GM23248 (cell line): ENCODE measurements at places on chromosomes 2 and 18. TPM values are rescaled to one million over a fixed set of nuclear protein-coding genes. Genes with fewer than 3 reads are reported as not detected.

Gene OTOF
- polyA plus RNA-seq: 0.37 and 0.38 TPM in 2 replicates

Gene SERPINB4
- polyA plus RNA-seq: not detected in 2 replicates

Gene CLEC4F
- not detected in 2 replicates for polyA plus RNA-seq

Gene ABCB11
- polyA plus RNA-seq: not detected in 2 replicates

Gene PCBP1
- polyA plus RNA-seq: 163 and 167 TPM in 2 replicates

Gene CRYGC
- polyA plus RNA-seq: not detected in 2 replicates

Gene TMEM182
- 2.2 and 2.3 TPM in 2 replicates for polyA plus RNA-seq

Gene FBXO36
- polyA plus RNA-seq: 6.3 and 6.5 TPM in 2 replicates

Gene VWA3B
- polyA plus RNA-seq: not detected in 2 replicates

Gene EPG5
- polyA plus RNA-seq: 22.0 and 22.6 TPM in 2 replicates

Gene ZSWIM2
- not detected in 2 replicates for polyA plus RNA-seq

Gene TMEM200C
- not detected in 2 replicates for polyA plus RNA-seq

DNA sequence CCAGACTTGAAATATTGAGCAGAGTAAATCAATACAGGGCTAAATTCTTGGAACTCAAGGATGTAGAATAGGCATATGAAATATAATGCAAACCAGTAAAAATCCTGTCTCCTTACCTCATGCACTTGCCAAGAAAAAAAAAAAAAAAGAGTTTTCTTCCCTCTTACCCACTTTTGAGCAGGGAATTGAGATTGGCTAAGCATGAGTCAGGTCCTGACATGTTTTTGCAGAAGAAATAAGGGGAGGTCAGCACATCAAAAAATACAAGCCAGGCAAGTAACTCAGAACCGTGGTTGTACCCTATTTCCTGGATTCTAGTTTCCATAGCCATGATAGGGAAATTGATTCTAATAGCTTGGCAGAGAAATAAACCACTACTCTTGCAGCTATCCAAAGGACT lies 1526.7 kb downstream of the LRP1B start:
- DNase-seq: no peak

DNA sequence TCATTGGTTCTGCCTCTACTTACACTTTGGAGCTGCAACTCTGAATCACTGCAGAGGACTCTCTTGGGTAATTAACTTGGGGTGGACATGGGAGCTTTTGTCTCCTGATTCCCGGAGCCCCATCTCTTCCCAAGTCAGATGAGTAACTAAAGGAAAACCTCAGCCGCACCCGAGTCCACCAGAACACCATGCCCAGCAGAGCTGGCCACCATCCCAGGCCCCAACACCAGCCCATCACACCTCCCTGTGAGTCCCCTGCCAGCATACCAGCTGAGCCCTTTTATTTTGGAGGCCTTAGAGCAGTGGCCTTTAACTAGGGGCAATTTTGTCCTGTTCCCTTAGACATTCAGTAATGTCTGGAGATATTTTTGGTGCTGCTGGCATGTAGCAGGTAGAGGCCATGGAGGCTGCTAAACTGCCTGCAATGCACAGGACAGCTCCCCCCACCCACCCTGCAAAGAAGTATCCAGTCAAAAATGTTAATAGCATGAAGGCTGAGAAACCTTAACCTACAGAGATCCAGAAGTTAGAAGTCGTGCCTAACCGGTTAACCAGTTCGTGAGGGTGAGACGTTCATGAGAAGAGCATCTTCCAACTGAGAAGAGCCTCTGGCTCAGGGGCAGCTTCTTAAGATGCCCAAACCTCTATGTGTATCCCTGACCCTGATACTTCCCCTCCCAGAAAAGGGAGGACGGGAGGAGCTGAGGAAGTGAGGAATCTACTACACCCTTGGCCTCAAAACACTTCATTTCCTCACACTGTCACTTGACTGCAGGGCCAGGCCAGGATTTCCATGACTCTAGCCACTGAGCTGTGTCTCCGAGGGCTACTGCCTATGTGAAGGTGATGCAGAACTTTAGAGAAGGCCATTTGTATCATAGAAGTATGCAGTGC lies 139.9 kb upstream of the EPAS1 start:
- DNase-seq: no peak

- peak; percentile 79 for DNase-seq
Measured at GRCh38 chr2:68193787-68194372, 36.2 kb downstream of the PNO1 start.

DNA sequence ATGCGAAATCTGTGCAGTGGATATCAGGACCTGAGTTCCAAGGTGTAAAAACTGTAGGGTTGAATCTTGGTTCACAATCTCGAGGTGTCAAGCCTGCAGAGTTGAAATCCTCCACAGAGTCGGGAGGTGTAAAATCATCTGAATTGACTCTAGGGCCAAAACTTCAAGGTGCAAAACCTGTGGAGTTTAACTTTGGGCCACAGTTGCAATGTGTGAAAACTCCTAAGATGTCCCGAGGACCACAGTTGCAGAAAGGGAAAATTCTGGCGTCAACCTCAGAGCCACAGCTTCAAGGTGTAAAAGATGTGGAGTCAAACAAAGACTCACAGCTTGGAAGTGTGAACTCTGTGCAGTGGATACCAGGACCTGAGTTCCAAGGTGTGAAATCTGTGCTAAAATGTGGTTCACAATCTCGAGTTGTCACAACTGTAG lies 9.8 kb upstream of the ZNF512 start:
- no peak for DNase-seq

GRCh38 chr18:44624052-44624451 lies 56.6 kb upstream of the SETBP1 start:
- no peak for DNase-seq

- no peak for DNase-seq
Measured at GRCh38 chr2:219220652-219221402, 2.1 kb upstream of the ABCB6 start.

- DNase-seq: no peak
Measured at GRCh38 chr2:161972232-161972631, 101.8 kb downstream of the DPP4 start.

DNA sequence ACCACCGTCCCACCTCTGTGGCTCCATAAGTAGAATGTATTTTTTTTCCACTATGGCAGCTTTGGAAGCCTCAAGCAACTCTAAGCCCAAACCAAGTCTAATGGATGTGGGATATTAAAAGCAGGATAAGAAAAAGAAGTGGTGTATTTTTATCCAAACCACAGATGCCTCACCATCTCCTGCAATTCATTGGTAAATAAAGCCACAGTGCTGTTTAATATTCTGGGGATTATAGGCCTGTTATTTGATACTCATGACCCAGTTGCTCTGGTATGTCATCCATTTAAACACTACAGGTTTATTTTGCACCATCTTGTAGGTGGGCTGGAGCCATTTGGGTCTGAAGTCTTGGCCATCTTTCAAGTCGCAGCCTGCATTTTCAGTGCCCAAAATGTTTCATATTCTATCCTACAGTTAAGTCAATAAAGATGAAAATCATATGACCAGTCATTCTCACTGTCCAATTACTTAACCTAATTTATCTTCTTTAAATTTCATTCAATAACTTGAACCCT lies 279.5 kb upstream of the EPHA4 start:
- DNase-seq: no peak

GRCh38 chr2:217710211-217710765 lies 292.5 kb downstream of the TNS1 start:
- DNase-seq: peak; percentile 91

- peak; percentile 67 for DNase-seq
Measured at GRCh38 chr2:172647439-172647838, 88.2 kb upstream of the RAPGEF4 start.

DNA sequence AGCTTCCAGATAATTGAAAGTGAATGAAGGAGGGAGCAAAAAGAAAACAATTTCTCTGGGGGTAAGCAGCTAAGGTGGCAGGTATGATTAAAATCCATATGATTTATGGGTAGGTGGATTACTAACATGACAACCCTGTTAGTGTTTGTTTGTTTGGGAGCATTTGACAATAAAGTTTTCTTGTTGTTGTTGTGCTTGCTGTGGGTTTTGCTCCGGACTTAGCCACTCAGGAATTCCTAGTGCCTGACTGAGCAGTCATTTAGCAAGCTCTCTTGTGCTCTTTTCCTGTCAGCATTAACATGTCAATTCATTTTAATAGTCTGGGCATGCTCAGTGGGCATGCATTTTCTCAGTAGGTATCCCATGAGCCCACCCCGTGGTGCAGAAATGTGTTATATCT lies 674.8 kb upstream of the ZEB2 start:
- no peak for DNase-seq

DNA sequence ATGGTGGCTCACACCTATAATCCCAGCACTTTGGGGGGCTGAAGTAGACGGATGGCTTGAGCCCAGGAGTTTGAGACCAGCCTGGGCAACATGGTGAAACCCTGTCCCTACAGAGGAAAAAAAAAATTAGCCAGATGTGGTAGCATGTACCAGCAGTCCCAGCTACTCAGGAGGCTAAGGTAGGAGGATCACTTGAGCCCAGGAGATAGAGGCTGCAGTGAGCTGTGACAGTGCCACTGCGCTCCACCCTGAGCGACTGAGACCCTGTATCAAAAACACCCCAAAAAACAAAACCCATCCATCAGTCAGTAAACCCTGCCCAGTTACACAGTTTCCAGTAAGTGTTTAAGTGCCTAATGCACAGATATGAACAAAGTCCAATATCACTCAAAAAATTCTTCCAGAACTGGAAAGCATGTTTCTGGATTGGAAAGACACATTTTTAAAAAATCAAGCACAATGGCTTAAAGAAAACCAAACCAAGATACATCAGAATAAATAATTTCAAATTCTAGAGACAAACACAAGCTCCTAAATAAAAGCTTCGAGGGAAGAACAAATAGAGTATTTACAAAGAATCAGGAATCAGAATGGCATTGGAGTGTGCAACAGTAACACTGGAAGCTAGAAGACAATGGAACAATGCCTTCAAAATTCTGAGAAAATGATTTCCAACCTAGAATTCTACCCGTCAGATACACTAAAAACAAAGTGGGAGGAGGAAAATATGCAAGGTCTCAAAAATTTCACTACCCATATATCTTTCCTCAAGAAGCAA lies 72.4 kb downstream of the TLK1 start:
- no peak for DNase-seq

- no peak for DNase-seq
Measured at GRCh38 chr2:165369898-165370296, 99.6 kb upstream of the CSRNP3 start.

DNA sequence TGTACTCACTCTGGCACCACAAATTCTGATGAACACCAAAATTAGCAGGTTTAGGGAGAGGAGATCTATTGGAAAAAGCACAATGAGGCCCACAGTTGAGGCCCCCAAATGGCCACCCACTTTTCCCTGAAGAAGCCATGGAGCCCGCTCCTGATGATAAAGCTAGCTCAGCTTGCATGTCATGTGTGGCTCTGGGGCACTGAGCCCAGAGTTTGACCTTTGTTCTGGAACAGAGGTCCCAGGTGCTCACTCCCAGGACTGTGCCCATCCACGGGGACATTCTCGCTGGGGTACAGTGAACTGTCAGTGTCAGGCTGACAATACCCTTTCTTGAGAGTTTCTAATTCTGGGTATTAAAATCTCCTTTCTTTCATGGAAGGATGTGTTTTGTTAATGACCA lies 36.2 kb downstream of the XDH start:
- DNase-seq: no peak

DNA sequence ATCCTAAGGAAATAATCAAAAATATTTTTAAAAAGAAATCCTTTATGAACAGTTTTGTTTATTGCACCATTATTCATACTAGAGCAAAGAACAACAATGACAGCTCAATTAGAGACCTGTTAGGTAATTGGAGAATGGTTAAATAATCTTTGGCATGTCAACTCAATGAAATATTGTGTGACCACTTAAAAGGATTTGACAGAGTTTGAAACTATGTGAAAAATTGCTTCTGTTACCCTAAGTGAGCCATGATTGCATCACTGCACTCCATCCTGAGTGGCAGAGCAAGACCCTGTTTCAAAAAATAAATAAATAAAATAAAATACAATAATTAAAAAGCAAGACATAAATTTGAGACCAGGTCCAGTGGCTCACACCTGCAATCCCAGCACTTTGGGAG lies 66.1 kb upstream of the ATP8B1 start:
- no peak for DNase-seq

DNA sequence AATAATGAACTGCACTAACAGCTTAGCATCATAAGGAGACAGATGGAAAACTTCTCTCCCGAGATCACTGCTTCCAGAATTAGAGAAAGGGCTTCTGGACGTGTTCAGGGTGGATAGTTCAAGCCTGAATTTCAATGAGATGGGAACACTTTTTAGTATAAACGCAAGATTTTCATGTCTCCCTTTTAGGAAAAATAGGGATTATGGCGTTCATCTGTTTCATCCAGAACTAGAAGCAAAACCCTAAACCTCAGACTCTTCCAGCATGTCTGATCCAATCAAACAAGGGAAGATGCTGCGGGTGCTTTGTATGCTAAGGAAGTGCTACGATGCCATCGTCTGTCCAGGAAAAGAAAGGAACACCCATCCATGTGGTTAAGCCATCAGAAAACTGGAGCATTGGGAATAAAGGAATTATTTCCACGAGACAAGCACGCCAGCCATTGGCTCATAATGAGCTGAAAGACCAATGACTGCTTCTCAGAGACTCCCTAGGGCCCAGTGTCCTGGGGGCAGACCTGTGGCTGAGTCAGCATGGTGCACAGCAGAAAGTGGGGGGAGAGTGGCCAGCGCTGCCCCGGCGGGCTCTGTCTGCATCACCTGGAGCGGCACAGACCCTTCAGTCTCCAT lies 65.9 kb upstream of the AFF3 start:
- peak; percentile 35 for DNase-seq

GRCh38 chr2:151399981-151400380 lies 9.7 kb upstream of the RIF1 start:
- no peak for DNase-seq

GRCh38 chr2:71607151-71607889 lies 154.0 kb downstream of the DYSF start:
- no peak for DNase-seq

GRCh38 chr2:207238831-207239701 lies 73.3 kb upstream of the KLF7 start:
- peak; percentile 98 for DNase-seq

DNA sequence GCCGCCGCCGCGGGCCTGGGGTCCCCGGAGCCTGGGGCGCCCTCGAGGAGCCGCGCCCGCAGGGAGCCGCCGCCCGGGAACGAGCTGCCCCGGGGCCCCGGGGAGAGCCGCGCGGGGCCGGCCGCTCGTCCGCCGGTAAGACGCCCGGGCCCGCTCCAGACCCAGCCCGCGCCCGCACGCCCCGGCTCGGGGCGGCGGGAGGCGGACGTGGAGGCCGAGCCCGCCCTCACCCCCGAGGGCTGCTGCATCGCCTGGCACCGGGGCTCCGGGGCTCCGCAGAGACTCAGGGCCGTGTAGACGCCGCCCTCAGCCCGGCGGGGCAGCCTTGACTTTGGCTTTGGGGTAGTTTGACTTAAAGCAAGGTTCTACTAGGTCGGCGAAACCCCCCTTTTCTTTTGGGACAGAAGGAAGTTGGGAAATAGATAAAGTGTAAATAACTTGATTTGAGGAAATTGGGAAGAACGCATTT lies 335 bp downstream of the ERFE start:
- DNase-seq: peak; percentile 52

- no peak for DNase-seq
Measured at GRCh38 chr2:127157651-127158485, 50.9 kb upstream of the BIN1 start.

DNA sequence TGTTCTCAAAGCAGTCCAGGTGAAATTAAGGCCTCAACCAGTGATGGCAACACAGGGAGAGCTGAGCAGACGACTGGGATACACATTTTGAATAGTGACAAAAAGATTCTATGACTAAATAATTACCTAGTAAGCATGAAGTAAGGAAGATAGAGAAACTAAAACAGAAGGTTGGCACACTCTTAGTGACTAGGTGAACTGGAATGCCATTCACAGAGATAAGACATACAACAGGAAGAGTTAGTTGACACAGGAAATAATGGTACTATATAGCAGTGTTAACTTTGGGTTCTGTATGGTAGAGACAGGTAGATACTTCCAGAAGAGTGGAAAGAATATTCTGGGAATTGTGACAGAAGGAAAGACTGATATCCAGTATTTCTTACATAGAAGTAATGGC lies 181.8 kb upstream of the NT5C1B start:
- DNase-seq: no peak

GRCh38 chr2:206764673-206765241 lies 371 bp downstream of the MDH1B start:
- no peak for DNase-seq
